Esophagus muscularis mucosa (tissue), 4 donors: ENCODE measurements at places on chromosomes 16 and 17. TPM values are rescaled to one million over a fixed set of nuclear protein-coding genes. Genes with fewer than 3 reads are reported as not detected.

DNA sequence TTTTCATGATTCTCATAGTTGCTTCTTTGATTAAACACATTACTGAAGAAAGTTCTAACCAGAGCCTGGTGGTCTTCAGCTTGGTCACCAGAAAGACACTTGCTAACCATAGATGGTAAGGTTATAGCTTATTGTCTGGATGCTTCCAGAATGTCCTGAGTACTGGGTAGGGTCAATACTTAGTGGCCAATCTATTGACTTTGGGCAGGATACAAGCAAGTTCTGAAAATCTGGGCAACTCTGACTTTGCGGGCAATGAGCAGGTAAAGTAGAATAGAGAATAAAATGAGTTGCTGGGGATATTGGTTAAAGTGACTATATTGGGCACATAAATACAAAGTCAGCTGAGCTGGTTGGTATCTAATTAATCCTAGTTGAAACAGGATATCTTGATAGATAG lies 63.0 kb downstream of the ABCA8 start:
- no peaks in the 10 kb centered on the region for H3K27me3 ChIP-seq
- no peaks in the 10 kb centered on the region for H3K4me1 ChIP-seq
- H3K4me3 ChIP-seq = no peak overlapping the region
- H3K36me3 ChIP-seq = peaks cover 35% of the 10 kb centered on the region
- H3K27ac ChIP-seq = no peak overlapping the region

GRCh38 chr17:5283571-5284315 lies 1.7 kb downstream of the RABEP1 start:
- H3K36me3 ChIP-seq = no peaks in the 10 kb centered on the region
- H3K4me1 ChIP-seq = peaks cover 23% of the 10 kb centered on the region
- H3K27me3 ChIP-seq = no peaks in the 10 kb centered on the region
- no peak for DNase-seq
- H3K27ac ChIP-seq = no peak overlapping the region

DNA sequence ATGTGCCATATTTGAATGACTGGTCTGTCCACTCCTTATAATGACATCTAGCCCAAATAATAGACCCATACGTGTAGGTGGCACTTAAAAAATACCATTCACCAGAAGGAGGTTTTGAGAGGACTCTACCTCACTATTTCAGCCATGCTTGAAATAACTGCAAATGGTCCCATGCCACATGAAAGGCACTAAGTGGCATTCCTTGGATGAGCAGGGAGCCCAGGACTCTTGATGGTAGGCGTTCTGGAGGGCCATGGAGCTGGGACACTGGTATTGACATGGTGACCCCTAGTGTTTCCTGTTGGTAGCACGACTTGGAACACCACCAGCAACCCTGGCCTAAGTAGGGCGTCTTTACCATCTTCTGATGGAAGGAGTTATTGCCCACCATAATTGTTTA lies 148.7 kb upstream of the ZFHX3 start:
- no peak for DNase-seq
- no peaks in the 10 kb centered on the region for H3K4me1 ChIP-seq

DNA sequence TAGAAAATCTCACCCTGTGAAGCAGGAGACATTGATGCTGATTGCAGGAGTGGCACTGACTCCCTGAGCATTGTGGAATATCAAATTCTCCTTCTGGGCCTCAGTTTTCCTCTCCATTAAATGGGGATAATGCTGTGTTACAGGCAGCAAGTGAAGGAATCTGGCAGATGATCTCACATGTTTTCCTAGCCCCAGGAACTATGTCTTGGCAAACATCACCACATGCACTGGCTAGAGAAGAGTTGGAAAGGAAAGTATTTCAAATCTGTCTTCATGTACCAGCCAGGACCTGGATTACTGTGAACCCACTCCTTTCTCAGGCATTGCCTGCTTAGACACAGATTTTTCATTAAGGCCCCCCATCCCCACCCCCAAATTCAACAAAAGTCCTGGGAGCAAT lies 13.6 kb upstream of the CCL8 start:
- no peak overlapping the region for H3K27ac ChIP-seq
- H3K4me3 ChIP-seq = no peak overlapping the region

- no peaks in the 10 kb centered on the region for H3K27me3 ChIP-seq
- no peak for DNase-seq
- no peaks in the 10 kb centered on the region for H3K4me1 ChIP-seq
- H3K4me3 ChIP-seq = no peak overlapping the region
- H3K27ac ChIP-seq = no peak overlapping the region
Observed at GRCh38 chr16:6957681-6958080, 375.0 kb upstream of the RBFOX1 start.

DNA sequence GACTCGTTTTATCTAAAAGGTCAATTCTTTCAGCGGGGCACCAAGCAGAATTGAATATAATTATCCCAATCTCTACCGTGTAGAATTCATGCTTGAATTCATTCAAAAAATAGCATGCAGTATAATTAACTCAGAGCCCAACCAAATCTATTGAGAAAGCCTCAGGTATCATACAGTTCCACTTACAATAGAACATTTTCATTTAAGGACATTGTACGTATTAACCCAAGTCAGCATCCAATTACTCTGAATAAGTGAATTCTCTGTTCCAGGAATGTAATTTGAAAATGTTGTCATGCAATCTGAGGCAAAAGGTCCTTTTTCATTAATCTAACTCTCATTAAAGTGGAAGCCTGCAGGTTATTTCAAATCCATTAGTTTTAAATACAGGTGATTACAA lies 78.5 kb downstream of the SALL1 start:
- H3K27me3 ChIP-seq = peaks cover 16% of the 10 kb centered on the region
- H3K4me3 ChIP-seq = no peak overlapping the region
- no peaks in the 10 kb centered on the region for H3K4me1 ChIP-seq
- no peak for DNase-seq
- H3K27ac ChIP-seq = no peak overlapping the region
- H3K36me3 ChIP-seq = no peaks in the 10 kb centered on the region

DNA sequence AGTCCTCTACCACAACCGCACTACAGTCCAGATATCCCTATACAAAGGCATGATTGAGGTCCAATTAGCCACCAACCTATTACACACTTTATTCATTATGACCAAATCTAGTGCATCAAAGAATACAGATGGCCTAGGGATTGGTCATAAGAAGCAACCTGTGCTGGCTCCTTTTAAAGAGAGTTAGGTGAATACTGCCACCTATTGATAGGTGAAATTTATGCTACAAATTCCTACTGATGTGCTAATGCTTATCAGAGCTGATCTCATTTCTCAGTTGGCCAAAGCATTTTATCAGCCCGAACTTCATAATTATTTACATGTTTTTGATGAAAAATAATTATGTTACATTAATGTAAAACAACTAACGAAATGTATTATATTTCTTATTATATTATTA lies 166.3 kb downstream of the ANKFN1 start:
- H3K27me3 ChIP-seq = no peaks in the 10 kb centered on the region
- no peak for DNase-seq
- no peak overlapping the region for H3K27ac ChIP-seq
- H3K4me1 ChIP-seq = no peaks in the 10 kb centered on the region

RNF43 gene
- 0.11 TPM for total RNA-seq

- H3K27ac ChIP-seq = peak overlapping the region; percentile 88
- H3K4me3 ChIP-seq = no peak overlapping the region
- no peak for DNase-seq
- no peaks in the 10 kb centered on the region for H3K36me3 ChIP-seq
- H3K4me1 ChIP-seq = peaks cover 64% of the 10 kb centered on the region
- H3K27me3 ChIP-seq = no peaks in the 10 kb centered on the region
Observed at GRCh38 chr17:9843152-9844010, 17.7 kb downstream of the GLP2R start.

CACNG1 gene
- not detected for total RNA-seq

DNA sequence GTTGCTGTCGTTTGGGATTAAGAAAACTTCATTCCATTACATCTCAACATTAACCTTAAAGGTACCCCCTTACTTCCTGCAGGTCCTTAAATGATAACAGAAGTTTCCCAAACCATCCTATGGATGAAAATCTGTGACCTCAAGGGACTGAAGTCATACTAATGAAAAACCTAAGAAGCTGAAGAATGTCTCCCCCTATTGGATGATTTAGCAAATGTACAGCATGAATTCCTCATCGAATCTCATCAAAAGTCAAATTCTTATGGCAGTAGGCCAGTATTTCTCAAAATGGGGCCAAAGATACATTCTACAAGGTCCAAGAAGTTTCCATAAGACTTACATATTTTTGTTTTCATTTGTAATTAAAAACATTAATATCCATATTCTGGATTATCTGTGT lies 13.5 kb downstream of the SCO1 start:
- H3K27ac ChIP-seq = no peak overlapping the region
- no peak overlapping the region for H3K4me3 ChIP-seq

GRCh38 chr17:57471868-57472368 lies 215.6 kb downstream of the MSI2 start:
- DNase-seq = no peak
- H3K4me3 ChIP-seq = no peak overlapping the region
- peaks cover 15% of the 10 kb centered on the region for H3K4me1 ChIP-seq
- no peaks in the 10 kb centered on the region for H3K27me3 ChIP-seq

ZNF200 gene
- total RNA-seq = 7.1 TPM

DNA sequence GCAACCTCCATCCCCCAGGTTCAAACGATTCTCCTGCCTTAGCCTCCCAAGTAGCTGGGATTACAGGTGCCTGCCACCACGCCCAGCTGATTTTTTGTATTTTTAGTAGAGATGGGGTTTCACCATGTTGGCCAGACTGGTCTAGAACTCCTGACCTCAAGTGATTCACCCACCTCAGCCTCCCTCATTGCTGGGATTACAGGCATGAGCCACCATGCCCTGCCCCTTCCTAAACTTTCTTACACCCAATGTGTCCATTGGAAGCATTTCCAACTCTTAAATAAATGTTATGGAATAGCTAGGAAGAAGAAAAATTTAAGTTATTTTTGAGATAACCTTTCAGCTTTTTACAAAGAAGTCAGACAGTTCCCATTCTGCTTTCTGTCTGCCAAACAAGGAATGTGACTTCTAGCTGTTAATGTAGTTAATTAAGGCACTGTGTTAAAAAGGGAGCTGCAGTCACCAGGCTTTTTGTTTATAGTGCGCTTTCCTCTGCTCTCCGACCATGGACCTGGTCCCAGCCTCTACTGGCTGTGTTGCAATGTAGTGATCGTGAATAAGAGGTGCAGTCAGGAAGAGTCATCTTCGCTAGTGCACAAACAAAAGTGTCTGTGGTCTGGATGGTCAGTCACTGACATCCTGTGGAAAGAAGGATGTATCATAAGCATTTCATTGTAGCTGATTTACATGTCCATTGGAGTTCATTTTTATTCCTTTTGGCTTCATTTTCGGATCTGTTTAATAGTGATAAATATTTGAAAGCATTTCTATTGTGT lies 39.7 kb downstream of the USP10 start:
- H3K4me1 ChIP-seq = peaks cover 76% of the 10 kb centered on the region
- H3K27me3 ChIP-seq = no peaks in the 10 kb centered on the region
- H3K4me3 ChIP-seq = no peak overlapping the region
- H3K27ac ChIP-seq = no peak overlapping the region
- no peak for DNase-seq

RHBDL1 gene
- total RNA-seq = 2.0 TPM

GRCh38 chr17:57506774-57507127 lies 238.3 kb downstream of the CCDC182 start:
- no peak for DNase-seq
- H3K36me3 ChIP-seq = no peaks in the 10 kb centered on the region
- peaks cover 18% of the 10 kb centered on the region for H3K4me1 ChIP-seq
- no peak overlapping the region for H3K4me3 ChIP-seq
- H3K27ac ChIP-seq = no peak overlapping the region
- no peaks in the 10 kb centered on the region for H3K27me3 ChIP-seq

DNA sequence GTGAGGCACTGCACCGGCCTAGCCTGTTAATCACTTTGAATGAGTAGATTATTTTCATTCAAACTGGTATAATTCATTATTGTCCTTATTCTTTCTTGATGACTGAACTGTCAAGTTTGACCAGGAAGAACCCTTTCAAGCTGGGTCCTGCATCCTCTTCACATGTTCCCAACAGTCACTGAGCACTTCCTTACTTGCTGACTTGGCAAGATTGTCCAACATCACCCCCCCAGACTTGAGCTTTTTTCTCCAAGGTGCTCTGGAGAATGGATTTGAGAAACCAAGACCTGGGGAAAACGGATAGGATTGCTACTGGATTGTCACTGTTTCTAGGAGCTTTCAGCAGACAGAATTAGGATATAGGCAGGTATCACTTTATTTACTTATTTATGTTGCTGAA lies 55.1 kb upstream of the GSG1L start:
- no peak overlapping the region for H3K4me3 ChIP-seq
- peaks cover 60% of the 10 kb centered on the region for H3K36me3 ChIP-seq
- DNase-seq = no peak
- H3K4me1 ChIP-seq = no peaks in the 10 kb centered on the region

- H3K36me3 ChIP-seq = no peaks in the 10 kb centered on the region
- peak overlapping the region; percentile 72 for H3K4me3 ChIP-seq
- peak overlapping the region; percentile 73 for H3K27ac ChIP-seq
- H3K27me3 ChIP-seq = no peaks in the 10 kb centered on the region
- H3K4me1 ChIP-seq = no peaks in the 10 kb centered on the region
- no peak for DNase-seq
Observed at GRCh38 chr17:10196941-10197340, 1.5 kb downstream of the GAS7 start.

- no peak for DNase-seq
- no peaks in the 10 kb centered on the region for H3K36me3 ChIP-seq
- peaks cover 19% of the 10 kb centered on the region for H3K4me1 ChIP-seq
- H3K27ac ChIP-seq = peak within 1 kb of the TSS; percentile 86
- no peaks in the 10 kb centered on the region for H3K27me3 ChIP-seq
Observed at GRCh38 chr16:81238296-81239011, at the start of gene BCO1. BCO1 (plus strand) TSS chr16:81238689; CDS start chr16:81238909, 220 bp downstream.

NOG gene
- total RNA-seq = 8.7 TPM

- H3K4me3 ChIP-seq = no peak overlapping the region
- H3K4me1 ChIP-seq = no peaks in the 10 kb centered on the region
- DNase-seq = no peak
- H3K36me3 ChIP-seq = no peaks in the 10 kb centered on the region
Observed at GRCh38 chr16:5020551-5020950, 13.2 kb downstream of the NAGPA start.

GRCh38 chr17:49315551-49316257 lies 46.3 kb downstream of the ZNF652 start:
- no peaks in the 10 kb centered on the region for H3K27me3 ChIP-seq
- no peak for DNase-seq
- H3K36me3 ChIP-seq = peaks cover 4% of the 10 kb centered on the region
- no peak overlapping the region for H3K27ac ChIP-seq

GRCh38 chr16:7746941-7747340 lies 414.3 kb downstream of the RBFOX1 start:
- no peaks in the 10 kb centered on the region for H3K27me3 ChIP-seq
- no peak overlapping the region for H3K27ac ChIP-seq
- DNase-seq = no peak
- H3K4me1 ChIP-seq = no peaks in the 10 kb centered on the region
- H3K4me3 ChIP-seq = no peak overlapping the region
- H3K36me3 ChIP-seq = no peaks in the 10 kb centered on the region
